ENCODE measurements at places on chromosomes 11 and 22.

- DNase-seq: peak; percentile 12
Measured at GRCh38 chr11:113305440-113306336, 8.7 kb upstream of the TTC12 start.

DNA sequence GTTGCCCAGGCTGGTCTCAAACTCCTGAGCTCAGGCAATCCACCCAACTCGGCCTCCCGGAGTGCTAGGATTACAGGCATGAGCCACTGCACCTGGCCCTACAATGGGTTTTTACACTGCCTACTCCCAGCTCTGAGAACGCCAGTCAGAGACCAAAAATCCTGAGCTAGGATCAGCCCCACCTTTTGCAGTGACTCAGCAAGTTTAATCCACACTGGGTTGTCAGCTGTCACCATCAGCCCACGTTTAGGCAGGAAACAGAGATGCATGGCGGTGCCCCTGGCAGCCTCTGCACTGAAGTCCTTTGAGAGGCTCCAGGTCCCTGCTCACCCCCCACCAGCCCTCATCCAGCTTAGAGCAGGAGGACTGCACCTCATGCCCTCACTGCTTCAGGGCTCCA, 117.6 kb downstream of the ARHGAP8 start:
- DNase-seq: no peak

DNA sequence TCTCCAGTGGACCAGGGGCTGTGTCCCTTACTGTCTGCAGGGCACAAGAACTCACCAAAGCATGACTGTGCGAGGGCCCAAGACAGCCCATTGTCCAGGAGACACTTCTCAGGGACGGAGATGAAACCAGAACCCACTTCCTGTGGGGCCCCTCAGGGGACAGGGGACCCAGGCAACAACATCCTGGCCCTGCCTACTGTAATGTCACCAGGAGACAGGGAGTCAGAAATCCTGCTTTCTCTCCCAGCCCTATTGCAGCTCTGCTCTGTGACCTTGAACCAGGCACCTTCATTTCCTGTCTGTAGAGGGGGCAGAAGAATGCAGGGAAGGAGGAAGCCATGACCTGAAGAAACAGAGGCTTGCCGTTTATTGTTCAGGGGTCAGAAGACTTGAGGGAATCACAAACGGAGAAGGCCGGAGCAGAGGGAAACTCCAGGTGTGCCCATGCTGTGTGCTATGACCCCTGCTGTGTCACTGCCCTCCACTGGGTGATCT, 98.0 kb downstream of the NAT10 start:
- no peak for DNase-seq

DNA sequence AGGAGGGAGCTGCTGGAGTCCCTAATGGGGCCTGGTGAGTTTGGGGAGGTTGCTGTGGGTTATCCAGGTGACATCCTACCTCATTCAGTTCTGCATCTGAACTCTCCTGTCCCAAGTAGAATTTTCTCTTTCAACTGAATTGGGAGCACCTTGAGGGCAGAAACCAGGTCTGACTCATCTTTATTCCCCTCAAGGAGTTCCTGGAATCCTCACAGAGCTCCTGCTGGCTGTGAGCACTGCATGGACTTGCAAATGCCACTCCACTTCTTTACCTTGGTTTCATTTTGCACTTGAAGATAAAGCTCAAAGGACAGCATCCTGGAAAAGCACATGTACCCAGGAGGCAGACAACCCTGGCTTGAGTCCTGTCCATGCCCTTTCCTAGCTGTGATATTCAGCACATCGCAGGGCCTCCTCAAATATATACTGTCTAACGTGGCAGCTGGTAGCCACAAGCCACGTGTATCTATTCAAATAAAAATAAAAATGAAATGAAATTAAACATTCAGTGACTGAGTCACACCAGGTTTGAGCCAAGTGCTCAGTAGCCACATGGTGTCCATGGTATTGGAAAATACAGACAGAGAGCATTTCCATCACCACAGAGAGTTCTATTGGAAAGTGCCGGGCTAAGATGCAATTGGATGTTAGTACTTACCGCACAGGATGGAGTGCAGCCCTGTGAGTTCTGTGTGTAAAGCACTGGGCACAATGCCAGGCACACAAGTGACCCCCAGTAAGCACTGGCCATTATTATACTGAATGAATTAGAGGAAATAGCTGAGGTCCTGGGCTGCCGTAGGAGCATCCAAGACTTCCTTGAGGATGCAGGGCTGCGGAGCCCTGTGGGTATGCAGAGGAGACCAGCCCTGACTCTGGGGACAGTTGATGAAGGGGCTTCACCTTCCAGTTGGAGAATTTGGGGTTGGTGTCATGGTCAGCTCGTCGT, 149.0 kb downstream of the PKNOX2 start:
- DNase-seq: no peak

DNA sequence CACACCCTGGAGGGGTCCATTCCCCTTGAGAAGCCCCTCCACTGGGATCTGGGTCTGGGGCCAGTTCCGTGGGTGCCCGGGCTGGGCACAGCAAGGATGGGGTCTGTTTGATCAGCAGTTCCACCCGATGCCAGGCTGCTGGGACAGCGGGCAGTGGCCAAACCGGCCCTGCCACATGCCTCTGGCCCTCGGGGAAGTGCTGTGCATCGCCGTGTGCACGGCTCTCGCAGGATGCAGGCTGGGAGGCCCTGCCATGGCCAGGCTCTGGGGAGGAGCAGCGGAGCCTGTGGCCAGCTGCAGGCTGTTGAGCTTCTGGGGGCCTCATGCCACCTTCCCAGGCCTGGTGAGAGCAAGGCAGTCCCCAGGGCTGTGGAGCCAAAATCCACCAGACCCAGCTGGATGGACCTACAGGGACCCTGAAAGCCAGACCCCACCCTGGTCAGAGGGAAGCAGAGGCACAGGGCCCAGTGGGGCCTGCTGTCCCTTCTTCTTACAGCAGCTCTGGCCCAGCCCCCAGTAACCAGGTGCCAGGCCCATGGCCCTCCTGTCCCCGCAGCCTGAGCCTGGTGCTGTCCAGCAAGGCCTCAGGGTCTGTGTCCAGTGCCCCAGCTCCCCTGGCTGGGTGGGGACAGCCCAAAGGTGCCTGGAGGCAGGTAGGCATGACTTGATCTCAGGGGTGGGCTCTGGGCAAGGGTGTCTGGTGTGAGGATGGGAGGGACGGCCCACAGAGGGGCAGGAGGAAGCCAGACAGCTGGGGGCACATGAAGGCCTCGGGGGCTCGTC, 57.3 kb downstream of the WNT7B start:
- DNase-seq: no peak

- no peak for DNase-seq
Measured at GRCh38 chr22:30876915-30877553, 91.5 kb downstream of the MORC2 start.

GRCh38 chr11:5665746-5666401, 19.0 kb downstream of the TRIM5 start:
- no peak for DNase-seq

DNA sequence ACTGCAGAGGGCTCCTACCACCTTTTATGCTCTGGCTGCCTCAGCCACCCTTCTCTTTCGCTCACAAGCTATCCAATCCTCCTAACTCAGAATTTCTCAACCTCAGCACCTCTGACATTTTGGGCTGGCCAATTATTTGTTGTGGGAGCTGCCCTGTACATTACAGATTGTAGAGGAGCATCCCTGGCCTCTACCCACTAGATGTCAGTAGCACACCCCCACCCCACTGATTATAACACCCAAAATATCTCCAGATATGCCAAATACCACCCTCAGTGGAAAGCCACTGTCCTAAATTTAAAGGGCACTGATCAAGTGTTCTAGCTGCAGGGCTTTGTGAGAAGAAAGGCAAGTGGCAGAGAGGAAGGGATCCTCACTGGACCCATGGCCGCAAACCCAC, 443.1 kb downstream of the SOX6 start:
- no peak for DNase-seq

- no peak for DNase-seq
Measured at GRCh38 chr11:33375688-33376311, 118.6 kb downstream of the HIPK3 start.

DNA sequence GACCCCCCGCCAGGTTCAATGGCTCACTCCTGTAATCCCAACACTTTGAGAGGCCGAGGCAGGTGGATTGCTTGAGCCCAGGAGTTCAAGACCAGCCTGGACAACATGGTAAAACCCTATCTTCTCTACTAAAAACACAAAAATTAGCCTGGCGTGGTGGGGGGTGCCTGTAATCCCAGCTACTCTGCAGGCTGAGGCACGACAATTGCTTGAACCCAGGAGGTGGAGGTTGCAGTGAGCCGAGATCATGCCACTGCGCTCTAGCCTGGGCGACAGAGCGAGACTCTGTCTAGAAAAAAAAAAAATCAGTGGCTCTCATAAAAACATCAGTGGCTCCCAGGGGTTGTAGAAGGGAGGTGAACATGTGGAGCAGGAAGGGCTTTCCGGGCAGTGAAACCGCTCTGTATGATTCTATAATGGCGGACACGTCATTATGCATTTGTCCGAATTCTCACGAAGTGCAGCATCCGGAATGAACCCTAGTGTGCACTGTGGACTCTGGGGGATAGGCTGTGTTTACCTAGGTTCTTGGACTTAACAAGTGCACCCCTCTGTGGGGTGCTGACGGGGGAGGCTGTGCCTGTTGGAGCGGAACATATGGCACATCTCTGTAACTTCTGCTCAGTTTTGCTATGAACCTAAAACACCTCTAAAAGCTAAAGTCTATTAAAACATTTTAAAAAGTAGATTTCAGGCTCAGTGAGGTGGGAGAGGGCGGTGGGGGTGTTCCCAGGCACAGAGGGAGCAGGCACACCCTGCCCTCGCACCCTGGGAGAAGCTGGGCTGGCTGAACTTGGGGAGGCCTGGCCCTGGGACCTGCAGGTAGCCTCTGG, 49.1 kb upstream of the SEPTIN5 start:
- no peak for DNase-seq

DNA sequence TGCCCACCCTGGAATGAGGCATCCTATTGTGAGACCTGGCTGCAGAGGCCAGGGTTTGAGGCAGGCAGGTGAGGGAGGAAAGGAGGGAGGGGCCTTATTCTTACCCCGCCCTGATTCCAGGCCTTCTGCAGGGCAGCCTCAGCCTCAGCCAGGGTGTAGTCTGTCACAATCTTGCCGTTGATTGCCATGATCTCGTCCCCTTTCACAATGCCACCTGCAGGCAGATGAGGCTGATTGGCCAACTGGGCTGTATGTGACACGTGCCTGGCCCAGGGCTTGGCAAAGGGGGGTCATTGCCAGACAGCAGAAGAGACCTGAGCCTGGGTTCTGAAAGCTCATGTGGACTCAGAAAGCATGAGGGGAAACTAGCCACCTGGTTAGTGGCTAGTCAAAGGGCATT, 21.4 kb upstream of the ABCC8 start:
- DNase-seq: no peak

GRCh38 chr11:32100495-32100894, 9.6 kb downstream of the RCN1 start:
- no peak for DNase-seq

DNA sequence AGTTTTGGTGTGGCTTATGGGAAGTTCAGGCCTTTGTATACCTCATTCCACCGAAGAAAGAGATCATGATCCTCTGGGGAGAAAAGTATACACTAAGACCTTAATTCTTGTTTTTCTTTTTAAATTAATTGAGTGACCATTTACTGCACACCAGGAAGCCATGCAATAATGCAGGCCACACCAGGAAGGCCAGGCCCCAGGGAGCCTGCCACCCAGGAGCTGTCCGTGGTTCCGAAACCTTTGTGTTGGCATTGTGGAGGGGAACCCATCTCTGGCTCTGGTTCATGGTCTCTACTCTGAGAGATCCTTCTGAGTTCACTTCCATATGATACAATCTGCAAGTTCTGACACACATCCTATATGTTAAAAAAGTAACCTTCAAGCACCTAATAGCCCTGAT, 291.8 kb downstream of the MIAT start:
- DNase-seq: no peak

DNA sequence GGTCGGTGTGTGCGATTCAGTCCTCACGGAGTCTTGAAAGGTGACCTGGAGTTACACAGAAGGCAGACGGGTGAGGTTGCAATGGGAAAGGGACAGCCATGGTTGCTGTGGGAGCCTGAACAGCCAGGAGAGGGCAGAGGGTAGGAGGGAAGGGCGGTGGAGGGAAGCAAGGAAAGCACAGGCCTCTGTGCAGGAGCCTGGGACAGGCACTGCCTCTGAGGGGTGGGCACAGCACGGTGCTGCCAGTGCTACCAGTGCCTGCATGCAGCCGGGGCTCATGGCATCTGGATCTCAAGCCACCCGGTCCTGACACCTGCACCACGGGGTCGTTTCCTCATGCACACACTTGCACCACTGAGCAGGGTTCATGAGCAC, 401.0 kb downstream of the TBC1D22A start:
- DNase-seq: no peak

DNA sequence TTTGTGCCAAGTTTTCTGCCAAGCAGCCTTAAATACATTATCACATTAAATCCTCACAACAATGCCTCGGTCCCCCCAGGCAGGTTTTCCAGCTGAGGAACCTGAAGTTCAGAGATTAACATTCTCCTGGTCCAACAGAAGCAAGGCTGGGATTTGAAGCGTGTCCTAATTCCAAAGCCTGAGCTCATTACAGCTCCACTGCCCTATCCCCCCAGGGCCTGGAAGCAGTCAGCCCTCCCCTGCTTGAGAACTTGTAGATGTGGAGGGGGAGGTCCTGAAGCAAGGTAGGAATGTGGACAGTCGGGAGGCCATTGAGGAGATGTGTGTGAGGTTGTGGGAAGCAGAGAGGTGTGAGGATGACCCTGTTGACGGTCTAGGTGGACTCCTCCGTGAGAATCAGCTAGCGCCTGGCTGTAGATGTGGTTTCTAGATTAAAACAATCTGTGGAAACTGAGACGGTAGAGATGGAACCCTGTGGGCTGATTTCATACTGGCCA, 8.1 kb downstream of the GRAMD1B start:
- no peak for DNase-seq

DNA sequence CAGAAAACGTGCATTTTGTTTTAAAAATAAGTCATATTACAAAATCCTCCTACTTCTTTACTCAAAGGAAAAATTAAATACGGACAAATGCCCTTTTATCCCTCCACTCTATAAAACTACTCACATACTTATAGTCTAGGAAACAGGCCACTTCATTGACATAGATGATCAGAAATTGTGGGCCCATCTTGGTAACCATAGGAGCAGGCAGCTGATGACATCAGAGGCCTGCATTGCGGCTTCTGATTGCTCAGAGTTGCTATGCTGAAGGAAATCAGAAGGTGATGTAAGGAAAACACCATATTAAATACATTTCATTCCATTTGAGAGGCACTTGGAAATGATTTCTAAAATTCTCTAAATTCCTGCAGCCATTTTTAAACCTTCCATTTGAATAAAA, 27.0 kb downstream of the FAM76B start:
- DNase-seq: no peak

- DNase-seq: no peak
Measured at GRCh38 chr11:130047141-130047540, 22.6 kb upstream of the APLP2 start.

- DNase-seq: no peak
Measured at GRCh38 chr22:44392446-44392921, 79.7 kb upstream of the SHISAL1 start.

DNA sequence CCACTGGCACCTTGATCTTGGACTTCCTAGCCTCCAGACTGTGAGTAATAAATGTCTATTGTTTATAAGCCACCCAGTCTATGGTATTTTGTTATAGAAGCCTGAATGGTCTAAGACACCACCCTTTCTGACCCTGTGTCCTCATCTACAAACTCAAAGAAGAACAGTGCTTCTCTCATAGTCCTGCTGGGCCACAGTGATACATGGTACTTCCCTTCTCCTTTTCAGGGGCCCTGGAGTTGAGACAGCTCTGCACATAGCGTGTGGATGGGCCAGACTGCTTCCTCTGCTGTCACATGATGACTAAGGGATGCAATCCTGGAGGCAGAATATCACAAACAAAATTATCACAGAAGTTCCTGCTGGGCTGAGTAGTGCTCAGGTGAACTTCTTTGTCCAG, 5.0 kb downstream of the KCNJ11 start:
- DNase-seq: no peak

GRCh38 chr11:21861314-21861713, 331.6 kb upstream of the ANO5 start:
- DNase-seq: no peak

Data from activated CD8-positive, alpha-beta memory T cell treated with anti-CD3 and anti-CD28 coated beads for 1 hour (primary cell).